CD4-positive, alpha-beta T cell (primary cell): ENCODE measurements at places on chromosomes 4 and X.

DNA sequence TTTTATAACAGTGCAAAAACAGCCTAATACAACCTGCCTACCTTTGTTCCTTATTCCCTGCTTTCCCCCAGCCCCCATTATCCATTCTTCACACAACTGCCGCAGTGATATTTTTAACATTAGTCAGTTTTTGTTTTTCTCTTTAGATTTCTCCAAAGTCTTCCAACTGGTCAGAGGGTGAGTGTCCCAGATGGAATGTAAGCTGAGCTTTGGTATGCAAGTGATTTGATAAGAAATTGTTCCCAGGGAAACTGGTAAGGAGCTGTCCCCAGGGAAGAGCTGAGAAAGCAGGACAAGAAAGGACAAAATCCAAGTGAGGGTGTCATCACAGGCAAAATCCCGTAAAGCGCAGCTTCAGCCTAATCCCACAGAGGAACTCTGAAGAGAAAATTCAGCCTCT, 475.5 kb upstream of the ADGRL3 start:
- no peak for DNase-seq

GRCh38 chrX:68832101-68832416, 3.2 kb downstream of the EFNB1 start:
- no peak for DNase-seq

GRCh38 chr4:48031802-48032525, 15.4 kb downstream of the NIPAL1 start:
- no peak for DNase-seq

DNA sequence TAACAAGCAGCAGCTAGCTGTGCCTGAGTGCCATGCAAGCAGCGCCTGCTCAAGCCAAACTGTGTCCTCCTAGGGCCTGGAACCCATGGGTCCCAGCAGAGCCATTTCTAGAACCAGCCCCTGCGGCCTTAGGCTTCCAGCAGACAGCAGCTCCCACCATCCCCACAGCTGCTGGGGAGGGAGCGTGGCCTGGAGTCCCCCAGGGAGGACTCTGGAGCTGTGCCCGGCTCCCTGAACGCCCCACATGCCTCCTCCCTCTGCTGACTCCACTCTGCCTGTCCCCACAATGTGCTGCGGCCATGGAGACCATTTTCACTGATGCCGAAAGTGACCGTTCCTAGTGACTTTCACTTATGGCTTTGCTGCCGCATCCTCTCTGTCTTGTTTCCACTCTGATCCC, 45.9 kb downstream of the GAK start:
- DNase-seq = no peak
